ENCODE measurements at places on chromosomes 3 and 15.

GRCh38 chr3:98776140-98776493 lies 13.0 kb downstream of the ST3GAL6 start:
- no peak for DNase-seq
- no peaks in the 10 kb centered on the region for H3K27me3 ChIP-seq
- H3K36me3 ChIP-seq = peaks cover 42% of the 10 kb centered on the region
- peaks cover 13% of the 10 kb centered on the region for H3K4me1 ChIP-seq

DNA sequence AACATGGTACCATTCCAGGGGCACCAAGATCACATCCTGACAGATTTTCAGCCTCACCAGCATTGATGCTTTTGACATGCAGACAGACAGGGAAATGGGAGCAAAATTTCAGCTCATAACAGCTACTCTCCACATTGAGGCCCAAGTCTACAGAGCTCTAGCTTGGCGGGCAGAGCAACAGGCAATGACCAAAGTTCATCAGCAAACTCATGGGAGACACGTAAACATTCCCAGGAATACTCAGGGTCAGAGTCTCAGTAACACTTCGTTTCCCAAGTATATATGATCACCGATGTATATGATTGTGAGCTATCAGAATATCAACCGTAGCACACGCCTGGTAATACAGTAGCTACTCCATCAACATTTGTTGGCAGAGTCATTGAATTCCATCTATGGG lies 59.2 kb upstream of the SLC24A5 start:
- no peaks in the 10 kb centered on the region for H3K4me1 ChIP-seq
- H3K36me3 ChIP-seq = no peaks in the 10 kb centered on the region
- H3K27ac ChIP-seq = no peak overlapping the region
- H3K4me3 ChIP-seq = no peak overlapping the region
- H3K27me3 ChIP-seq = no peaks in the 10 kb centered on the region

DNA sequence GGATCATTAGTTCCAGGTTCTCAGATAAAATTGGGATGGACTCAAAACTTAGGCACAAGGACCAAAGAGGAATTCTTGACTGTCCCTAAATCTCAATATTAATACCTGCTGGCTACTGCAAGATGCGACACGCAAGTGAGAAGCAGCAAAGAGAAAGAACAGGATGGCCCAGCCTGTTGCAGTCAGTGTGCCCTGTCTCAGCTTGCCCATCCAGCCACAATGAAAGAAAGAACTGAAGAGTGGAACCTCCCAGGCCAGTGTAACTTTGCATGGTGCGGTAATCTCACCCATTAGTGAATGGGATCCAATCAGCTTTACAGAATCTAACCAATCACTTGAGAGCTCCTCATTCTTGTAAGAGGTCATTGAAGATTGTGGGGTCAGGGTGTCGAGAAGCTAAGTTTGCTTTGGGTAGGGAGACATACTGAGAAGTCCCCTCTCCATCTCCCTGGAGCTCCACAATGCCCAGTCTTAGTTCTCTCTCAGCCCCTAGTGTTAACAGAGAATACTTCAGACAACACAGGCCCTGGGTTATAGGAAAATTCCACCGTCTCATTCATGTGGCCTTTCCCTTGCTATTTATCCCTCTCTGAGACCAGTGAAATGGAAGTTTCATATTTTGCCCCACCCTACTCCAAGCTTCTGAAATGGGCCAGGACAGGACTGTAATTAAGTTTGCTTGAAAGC lies 3.2 kb upstream of the SLC9A9 start:
- H3K36me3 ChIP-seq = no peaks in the 10 kb centered on the region
- H3K4me3 ChIP-seq = no peak overlapping the region
- peaks cover 10% of the 10 kb centered on the region for H3K4me1 ChIP-seq
- H3K27me3 ChIP-seq = no peaks in the 10 kb centered on the region
- no peak overlapping the region for H3K27ac ChIP-seq

DNA sequence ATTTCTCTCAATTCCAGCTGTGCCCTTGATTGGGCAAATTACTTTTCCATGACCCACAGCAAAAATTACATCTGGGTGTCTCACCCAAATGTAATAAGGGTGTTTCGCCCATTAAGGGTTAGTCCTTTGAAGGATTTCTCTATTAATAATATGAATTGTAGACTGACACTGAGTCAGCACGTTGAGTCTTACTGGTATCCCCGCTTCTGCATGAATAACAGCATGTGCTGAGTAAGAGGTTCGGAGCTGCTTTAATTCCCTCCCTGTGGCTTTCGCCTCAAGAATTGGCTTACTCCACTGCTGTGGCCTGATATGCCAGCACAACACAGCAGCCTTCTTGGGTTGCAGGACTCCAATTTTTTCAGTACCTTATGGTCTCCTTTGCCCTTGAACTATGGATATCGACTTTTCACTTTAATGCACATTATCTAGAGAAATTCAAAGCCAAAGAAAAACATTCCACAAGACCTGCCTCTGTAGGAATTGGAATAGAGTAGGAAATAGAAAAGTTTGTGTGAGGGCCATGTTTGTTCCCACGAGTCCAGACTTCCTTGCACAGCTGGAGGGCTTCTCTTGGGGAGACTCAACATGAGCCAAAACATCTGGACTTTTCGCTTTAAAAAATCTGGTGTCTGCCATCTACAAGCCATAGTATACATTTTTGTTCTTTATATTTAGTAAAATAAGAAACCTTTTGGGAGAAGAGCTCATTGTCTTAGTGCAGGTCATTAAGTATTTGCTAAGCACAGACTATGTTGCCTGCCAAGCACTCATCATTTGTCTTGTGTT lies 20.7 kb upstream of the ERC2 start:
- no peak overlapping the region for H3K27ac ChIP-seq
- no peak for DNase-seq
- H3K27me3 ChIP-seq = no peaks in the 10 kb centered on the region
- H3K36me3 ChIP-seq = no peaks in the 10 kb centered on the region

GRCh38 chr3:139005356-139005993 lies 593 bp downstream of the PRR23A start:
- no peaks in the 10 kb centered on the region for H3K27me3 ChIP-seq
- H3K4me1 ChIP-seq = no peaks in the 10 kb centered on the region
- H3K27ac ChIP-seq = no peak overlapping the region
- no peak overlapping the region for H3K4me3 ChIP-seq
- H3K36me3 ChIP-seq = no peaks in the 10 kb centered on the region

GRCh38 chr15:66698318-66698961 lies 3.6 kb upstream of the SMAD6 start:
- peaks cover 17% of the 10 kb centered on the region for H3K4me1 ChIP-seq
- no peak for DNase-seq
- H3K27me3 ChIP-seq = peaks cover 13% of the 10 kb centered on the region
- no peak overlapping the region for H3K27ac ChIP-seq

DNA sequence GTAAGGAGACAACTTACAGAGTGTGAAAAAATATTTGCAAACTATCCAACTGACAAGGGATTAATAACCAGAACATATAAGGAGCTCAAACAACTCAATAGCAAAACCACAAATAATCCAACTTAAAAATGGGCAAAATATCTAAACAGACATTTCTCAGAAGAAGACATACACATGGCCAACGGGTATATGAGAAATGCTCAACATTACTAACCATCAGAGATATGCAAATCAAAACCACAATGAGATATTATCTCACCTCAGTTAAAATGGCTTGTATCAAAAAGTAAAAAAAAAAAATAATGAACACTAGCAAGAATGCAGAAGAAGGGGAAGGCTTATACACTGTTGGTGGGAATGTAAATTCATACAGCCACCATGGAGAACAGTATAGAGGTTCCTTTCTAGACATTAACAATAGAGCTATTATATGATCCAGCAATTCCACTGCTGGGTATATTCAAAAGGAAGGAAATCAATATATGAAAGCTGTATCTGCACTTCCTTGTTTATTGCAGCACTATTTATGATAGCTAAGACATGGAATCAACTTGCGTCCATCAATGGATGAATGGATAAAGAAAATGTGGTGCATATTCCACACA lies 998.6 kb downstream of the NAALADL2 start:
- H3K27me3 ChIP-seq = no peaks in the 10 kb centered on the region
- DNase-seq = no peak
- no peaks in the 10 kb centered on the region for H3K36me3 ChIP-seq
- no peaks in the 10 kb centered on the region for H3K4me1 ChIP-seq

DNA sequence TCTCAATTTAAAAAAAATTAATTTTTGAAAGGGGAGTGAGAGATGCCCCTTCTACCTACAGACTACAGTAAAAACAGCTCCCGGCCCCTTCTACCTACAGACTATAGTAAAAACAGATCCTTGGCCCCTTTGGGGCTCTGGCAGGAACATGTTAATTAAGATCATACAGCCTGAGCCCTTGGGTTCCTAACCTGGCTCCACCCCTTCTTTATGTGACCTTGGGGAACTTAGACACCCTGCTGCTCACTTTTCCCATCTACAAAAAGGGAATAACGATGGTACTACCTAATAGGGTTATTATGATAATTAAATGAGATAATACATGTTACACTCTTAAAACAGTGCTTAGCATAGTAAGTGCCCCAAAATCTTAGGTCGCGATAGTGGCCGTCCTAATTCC lies 60.1 kb upstream of the SEC61A1 start:
- no peak overlapping the region for H3K4me3 ChIP-seq
- DNase-seq = no peak
- H3K27me3 ChIP-seq = no peaks in the 10 kb centered on the region
- no peak overlapping the region for H3K27ac ChIP-seq
- no peaks in the 10 kb centered on the region for H3K4me1 ChIP-seq

DNA sequence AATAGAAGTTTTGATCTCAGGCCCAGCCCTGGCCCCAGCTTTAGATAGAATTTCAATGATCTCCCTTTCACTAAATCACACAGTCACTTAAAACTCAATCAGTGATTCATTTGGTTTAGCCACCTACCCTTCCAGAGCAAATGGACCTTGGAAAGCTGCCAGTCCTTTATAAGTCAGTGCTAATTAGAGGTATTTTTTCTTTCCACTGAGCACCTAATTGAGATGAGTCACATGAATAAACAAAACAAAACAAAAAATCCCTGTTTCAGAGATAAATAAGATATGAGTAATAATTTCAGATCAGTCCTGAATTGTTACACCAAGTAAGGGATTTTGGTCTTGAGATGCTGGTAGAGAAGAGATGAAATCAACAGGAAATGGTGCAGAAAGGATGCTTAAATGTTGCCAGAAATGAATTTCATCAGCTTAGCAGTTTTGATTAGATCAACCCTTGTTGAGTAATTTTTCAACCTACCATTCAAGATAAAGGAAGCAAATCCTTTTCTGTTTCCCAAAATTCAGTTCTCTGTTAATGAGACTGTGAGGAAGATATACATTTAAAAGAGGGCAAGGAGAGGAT lies 352.0 kb upstream of the COL8A1 start:
- H3K27ac ChIP-seq = no peak overlapping the region
- no peak for DNase-seq
- no peaks in the 10 kb centered on the region for H3K4me1 ChIP-seq
- H3K36me3 ChIP-seq = no peaks in the 10 kb centered on the region
- H3K27me3 ChIP-seq = no peaks in the 10 kb centered on the region
- H3K4me3 ChIP-seq = no peak overlapping the region

DNA sequence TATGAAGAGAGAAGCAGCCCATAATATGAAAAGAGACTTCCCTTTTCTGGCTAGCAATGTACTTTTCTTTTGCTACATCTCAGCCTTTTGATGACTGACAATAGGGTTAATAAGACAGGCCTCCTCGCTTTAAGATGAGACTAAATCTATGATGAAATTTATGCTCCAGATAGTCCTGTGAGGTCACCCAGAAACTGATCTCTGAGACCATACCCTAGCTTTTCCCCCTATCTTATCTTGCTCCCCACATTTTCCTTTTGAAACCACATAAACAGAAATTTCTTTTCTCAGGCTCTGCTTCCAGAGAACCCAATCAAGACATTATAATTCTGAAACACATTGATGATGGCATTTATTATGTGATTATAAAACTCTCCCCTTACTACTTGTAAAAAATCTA lies 168.8 kb upstream of the CADM2 start:
- H3K4me3 ChIP-seq = no peak overlapping the region
- no peak for DNase-seq
- no peaks in the 10 kb centered on the region for H3K36me3 ChIP-seq
- H3K27me3 ChIP-seq = no peaks in the 10 kb centered on the region

DNA sequence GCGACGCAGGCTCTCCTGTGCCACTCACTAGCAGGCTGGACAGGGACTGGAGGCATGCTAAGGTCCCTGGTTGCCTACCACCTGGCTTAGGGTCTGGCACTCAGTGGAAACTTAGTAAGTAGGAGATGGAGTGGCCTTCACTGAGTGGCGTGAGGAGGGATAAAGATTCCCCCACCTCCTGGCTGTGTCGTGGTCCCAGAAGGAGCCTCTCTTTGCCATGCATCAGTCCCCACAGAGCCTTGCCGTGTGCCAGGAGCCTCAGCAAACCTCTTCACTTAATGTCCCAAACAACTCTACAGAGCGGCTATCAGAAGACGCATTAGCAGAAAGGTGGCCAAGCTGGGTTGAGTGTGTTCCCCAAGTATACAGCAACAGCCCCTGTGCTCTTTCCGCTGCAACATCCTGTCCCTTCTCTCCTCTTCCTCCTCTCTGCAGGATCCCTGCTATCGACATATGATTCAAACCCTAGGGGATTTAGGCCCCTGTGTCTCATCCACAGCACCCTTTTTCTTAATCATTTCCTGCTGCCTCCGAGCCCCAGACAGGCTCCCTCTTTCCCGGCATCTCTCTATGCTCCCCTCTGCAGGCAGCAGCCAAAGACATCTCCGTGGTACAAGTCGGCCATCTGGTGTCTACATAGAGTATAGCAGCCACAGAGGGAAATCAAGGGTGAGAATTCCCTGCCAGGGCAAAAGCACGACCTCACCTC lies 66.7 kb downstream of the SLC6A1 start:
- peaks cover 27% of the 10 kb centered on the region for H3K27me3 ChIP-seq
- H3K27ac ChIP-seq = no peak overlapping the region
- H3K4me3 ChIP-seq = no peak overlapping the region
- peaks cover 15% of the 10 kb centered on the region for H3K4me1 ChIP-seq
- no peaks in the 10 kb centered on the region for H3K36me3 ChIP-seq
- DNase-seq = no peak

GRCh38 chr15:80778621-80778963 lies 578 bp upstream of the CEMIP start:
- no peaks in the 10 kb centered on the region for H3K36me3 ChIP-seq
- peak overlapping the region; percentile 47 for H3K4me3 ChIP-seq
- peaks cover 25% of the 10 kb centered on the region for H3K27me3 ChIP-seq
- DNase-seq = no peak

DNA sequence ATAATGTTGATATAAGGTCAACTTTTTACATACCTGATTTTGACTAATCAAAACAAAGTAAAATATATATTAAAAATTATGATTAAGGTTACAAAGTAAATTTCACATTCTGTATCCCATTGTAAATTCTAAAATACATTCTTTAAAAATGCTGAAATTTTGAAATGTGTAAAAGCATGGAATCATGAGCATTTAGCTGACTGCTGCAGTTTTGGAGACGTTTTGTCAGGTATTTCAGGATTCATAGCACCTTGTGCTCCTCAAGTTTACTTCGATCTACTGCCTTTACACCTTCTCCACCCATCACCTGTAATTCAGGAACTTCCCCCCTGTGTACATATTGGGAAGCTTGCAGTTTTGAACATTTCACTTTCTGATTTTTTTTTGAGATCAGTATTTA lies 71.0 kb downstream of the ARHGEF26 start:
- no peak overlapping the region for H3K27ac ChIP-seq
- H3K4me1 ChIP-seq = no peaks in the 10 kb centered on the region
- no peaks in the 10 kb centered on the region for H3K36me3 ChIP-seq
- no peak for DNase-seq
- H3K27me3 ChIP-seq = no peaks in the 10 kb centered on the region

Measured in spleen (tissue), 13 donors.